ENCODE measurements at places on chromosomes 16 and 17.

DNA sequence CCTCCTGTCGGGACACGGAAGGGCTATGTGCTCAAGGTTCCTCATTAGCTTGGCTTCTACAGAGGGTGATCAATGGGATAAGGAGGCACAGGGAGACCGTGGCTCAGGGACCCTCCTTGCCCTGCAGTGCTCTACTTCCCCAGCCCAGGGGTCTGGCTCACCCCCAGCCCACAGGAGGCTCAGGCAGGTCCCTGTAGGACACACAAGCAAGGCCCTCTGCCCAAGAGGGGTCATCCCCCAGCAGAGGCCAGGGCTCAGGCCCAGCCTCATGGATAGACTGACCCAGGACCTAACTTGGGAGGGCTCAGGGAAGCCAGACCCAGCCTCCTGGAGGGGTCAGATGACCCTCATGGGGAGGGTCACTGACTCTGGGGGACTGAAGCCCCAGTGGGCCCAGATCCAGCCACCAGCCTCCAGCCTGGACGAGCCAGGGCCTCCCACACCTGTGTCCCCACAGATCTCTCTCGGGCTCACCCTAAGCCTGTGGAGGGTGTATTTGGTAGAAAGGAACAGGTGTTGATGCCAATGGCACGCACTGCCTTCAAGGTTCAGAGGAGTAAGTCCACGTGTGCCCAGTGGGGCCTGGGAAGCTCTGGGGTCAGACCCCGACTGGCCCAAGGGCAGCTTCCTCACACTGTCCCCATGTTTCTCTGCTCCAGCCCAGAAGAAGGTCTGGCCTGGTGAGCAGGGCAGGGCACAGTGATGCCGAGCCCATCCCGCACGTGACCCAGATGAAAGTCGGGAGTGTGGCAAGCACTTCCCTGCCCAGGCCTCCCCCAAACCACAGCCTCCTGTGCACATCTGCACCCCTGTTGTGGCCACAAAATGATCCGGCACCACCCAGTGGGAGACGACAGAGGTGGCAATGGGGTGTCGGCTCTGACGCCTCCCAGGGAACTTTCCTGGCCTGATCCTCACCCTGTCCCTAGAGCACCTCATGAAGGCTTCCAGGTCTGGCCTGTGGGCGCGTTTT, 10.9 kb upstream of the KRTAP17-1 start:
- no peak for DNase-seq

DNA sequence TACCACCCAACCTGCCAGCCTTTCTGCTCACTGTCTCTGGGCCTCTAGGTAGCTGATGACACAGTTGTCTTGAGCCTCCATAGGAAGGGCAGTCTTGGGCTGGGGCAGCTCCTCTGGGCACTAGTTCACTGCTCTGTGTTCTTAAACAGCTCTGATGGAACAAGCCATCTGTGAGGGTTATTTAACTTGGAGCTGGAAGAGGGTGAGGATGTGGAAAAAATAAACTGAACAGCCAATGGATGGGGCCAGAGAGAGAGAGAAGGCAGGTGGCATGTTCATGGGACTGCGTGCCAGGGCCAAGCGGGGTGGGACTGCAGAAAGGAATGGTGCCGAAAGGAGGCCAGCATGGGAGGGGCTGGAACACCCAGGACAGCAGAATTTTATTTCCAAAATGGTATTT, 52.6 kb downstream of the HIC1 start:
- DNase-seq: no peak

- peak; percentile 41 for DNase-seq
Measured at GRCh38 chr17:9513266-9513665, 62.4 kb downstream of the STX8 start.

- peak; percentile 98 for DNase-seq
Measured at GRCh38 chr16:30445408-30446202, at the start of gene SEPHS2. TSS of gene SEPHS2 (minus strand) at chr16:30445874. CDS start at chr16:30445727, 147 bp downstream.

DNA sequence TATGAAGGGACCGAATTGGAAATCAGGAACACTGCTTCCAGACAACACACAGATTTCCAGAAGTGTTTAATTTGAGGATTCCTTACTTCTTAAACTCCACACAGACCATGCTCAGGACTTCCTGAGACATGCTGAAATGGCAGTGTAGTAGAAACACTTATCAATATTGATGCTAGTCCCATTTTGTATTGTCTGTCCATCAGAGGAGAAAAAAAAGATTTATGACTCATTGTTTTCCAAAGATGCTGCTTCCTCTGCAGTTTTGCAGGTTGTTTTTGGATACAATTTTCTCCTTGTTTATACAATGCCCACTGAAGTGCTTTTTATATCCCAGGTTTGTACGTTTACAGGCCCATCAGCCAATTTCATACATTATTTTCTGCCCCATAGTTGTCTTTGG, 68.3 kb upstream of the TANC2 start:
- no peak for DNase-seq

GRCh38 chr17:7747635-7748071, 30.1 kb downstream of the DNAH2 start:
- peak; percentile 64 for DNase-seq
